ENCODE measurements at places on chromosomes 2 and 18. TPM values are rescaled to one million over a fixed set of nuclear protein-coding genes. Genes with fewer than 3 reads are reported as not detected.
A peak's percentile ranks its signal among the peaks of the same experiment; 100 is the strongest.

The DIS3L2 gene
- total RNA-seq: 21.2 TPM

The METAP1D gene
- total RNA-seq: 12.7 TPM

The GKN2 gene
- not detected for total RNA-seq

The MYO7B gene
- under 0.01 TPM for total RNA-seq

The FOXI3 gene
- total RNA-seq: not detected

The C2orf66 gene
- total RNA-seq: 0.36 TPM

The OR6B3 gene
- not detected for total RNA-seq

The MAP2 gene
- 2.2 TPM for total RNA-seq

The ORMDL1 gene
- 42.3 TPM for total RNA-seq

DNA sequence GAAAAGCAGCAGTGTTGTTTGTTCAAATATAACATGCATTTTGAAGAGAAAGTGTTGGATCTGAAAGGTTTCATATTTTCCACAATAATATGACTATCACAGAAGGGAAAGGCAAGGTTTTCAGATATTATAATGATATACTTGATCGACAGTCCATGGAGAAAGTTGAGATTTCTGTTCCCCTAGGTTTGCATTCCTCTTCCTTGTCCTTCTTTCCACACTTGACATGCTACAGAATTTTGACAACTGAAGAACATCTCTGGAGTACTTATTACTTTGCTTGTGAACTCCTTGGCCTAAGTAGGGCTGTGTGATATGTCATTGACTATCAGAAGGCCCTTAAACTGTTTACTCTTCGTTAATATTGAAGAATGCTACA, 46.5 kb downstream of the TMEFF2 start:
- peak; percentile 70 for DNase-seq
- H3K27ac ChIP-seq: peak overlapping the region; percentile 34
- peaks cover 41% of the 10 kb centered on the region for H3K4me1 ChIP-seq
- H3K36me3 ChIP-seq: no peaks in the 10 kb centered on the region

DNA sequence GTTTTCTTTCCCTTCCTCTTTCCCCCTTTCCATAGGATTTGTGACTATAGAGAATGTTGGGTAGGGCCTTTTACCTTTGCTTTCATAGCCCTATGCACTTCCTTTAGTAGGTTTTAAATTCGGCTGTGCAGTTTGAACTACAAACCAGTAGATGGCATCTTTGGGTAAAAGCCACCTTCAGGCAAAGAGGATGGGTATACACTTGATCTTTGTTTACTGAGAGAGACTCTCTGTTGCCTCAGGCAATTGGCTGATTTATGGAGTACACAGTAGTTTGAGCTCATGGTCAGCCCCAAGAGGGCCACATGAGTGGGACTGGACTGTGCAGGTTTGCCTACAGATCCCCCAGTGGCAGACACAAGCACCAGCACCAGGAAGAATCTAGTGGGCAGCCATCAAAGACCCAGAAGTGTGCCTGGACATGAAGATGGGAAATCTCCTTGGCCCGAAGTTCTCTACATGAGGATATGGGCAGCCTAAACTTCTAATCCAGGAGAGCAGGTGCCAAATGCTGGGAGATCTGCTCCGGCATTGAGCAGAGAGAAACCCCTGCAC, 1304.3 kb upstream of the DDX18 start:
- peak; percentile 3 for DNase-seq
- H3K4me1 ChIP-seq: no peaks in the 10 kb centered on the region
- no peak overlapping the region for H3K4me3 ChIP-seq
- H3K27me3 ChIP-seq: no peaks in the 10 kb centered on the region

DNA sequence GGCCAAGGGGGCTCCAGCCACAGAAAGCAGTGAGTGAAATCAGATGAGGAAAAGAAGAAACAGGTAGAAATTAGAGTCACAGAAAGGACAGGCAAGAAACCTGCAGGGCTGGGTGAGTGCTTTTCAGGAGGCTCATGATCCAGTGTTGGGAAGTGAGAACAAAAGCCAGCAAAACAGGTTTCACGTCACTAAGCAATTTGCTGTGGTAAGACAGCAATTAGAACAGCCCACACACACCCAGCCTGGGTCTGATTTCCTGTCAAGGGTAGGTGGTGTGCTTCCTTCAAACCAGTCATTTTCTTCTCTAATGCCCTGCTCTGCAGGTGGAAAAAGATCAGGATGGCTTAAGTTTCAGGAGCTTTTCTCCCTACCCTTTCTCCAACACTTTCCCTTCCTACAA, 52.9 kb upstream of the XDH start:
- H3K4me3 ChIP-seq: no peak overlapping the region
- H3K4me1 ChIP-seq: no peaks in the 10 kb centered on the region
- no peaks in the 10 kb centered on the region for H3K36me3 ChIP-seq
- DNase-seq: no peak

- no peaks in the 10 kb centered on the region for H3K36me3 ChIP-seq
- H3K27me3 ChIP-seq: peaks cover 6% of the 10 kb centered on the region
- H3K27ac ChIP-seq: no peak overlapping the region
- DNase-seq: no peak
- H3K4me1 ChIP-seq: peaks cover 5% of the 10 kb centered on the region
Observed at GRCh38 chr18:59867337-59868104, 32.3 kb upstream of the PMAIP1 start.

DNA sequence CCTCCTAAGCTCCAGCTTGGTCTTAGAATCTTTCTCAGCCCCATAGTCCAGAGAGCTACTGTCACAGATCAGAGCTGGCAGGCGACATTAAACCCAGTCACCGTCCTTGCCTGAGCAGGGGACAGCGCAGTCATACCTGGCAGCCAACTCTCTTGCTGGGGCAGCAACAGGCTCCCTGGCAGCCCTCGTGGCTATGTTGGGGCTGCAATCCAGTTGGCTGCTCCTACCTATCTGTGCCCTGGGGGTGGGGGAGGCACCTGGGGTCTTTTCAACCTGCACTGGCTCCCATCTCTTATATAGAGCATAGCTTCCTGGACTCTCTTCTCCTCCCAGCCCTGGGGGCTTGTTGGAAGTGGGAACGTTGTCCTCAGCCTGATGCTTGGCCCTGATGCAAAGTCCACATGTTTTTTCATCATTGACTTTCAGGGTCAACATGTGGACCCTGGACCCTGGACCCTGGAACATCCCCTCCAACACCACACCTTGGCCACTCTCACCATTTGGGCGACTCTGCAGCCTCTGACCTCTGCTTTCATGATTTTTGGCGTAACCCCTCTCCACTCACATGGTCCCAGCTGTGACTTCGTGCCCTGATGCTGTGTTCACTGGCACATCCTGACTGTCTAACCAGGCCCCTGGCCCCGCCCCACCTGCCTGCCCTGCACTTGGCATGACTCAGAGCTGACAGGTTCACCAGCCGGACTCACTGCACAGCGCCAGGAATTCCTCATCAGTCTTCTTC, 45.6 kb downstream of the ATOH8 start:
- DNase-seq: no peak
- no peaks in the 10 kb centered on the region for H3K36me3 ChIP-seq
- H3K4me1 ChIP-seq: peaks cover 8% of the 10 kb centered on the region
- H3K4me3 ChIP-seq: no peak overlapping the region

DNA sequence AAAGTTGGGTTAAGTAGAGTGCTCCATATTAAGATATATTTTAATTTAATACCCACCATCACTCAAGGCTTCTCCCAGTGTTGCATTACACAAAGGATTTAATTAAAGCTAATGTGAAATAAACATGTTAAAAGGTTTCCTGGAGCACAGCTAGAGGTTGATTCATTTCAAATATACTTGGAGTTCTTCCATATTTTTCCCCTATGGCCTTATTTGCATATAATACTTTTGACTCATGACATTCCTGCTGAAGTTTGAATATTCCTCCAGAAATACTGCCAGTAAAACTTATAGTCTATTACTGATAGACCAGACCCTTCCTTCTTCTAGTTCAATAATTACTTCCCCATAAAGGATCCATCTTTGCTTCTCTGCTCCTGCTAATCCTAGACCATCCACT, 227.5 kb downstream of the GULP1 start:
- peaks cover 26% of the 10 kb centered on the region for H3K4me1 ChIP-seq
- H3K27me3 ChIP-seq: no peaks in the 10 kb centered on the region
- no peaks in the 10 kb centered on the region for H3K36me3 ChIP-seq
- peak overlapping the region; percentile 60 for H3K27ac ChIP-seq

DNA sequence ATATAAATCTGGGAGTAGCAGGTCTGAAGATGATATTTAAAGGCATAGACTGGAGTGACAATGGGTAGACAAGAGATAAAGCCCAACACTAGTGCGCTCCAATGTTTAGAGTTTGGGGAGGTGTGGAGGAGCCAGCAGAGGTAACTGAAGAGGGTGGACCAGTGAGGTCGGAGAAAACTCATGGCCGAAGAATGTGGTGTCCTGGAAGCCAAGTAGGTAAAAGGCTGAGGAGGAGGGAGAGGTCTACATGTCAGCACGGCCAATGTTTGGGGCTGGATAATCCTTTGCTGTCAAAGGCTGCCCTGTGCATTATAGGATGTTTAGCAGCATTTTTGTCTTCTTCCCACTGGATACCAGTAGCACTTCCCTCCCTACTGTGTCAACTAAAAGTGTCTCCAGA, 78.8 kb upstream of the KCNE4 start:
- peaks cover 5% of the 10 kb centered on the region for H3K4me1 ChIP-seq
- no peak for DNase-seq
- no peak overlapping the region for H3K4me3 ChIP-seq
- H3K36me3 ChIP-seq: no peaks in the 10 kb centered on the region
- H3K27ac ChIP-seq: no peak overlapping the region

DNA sequence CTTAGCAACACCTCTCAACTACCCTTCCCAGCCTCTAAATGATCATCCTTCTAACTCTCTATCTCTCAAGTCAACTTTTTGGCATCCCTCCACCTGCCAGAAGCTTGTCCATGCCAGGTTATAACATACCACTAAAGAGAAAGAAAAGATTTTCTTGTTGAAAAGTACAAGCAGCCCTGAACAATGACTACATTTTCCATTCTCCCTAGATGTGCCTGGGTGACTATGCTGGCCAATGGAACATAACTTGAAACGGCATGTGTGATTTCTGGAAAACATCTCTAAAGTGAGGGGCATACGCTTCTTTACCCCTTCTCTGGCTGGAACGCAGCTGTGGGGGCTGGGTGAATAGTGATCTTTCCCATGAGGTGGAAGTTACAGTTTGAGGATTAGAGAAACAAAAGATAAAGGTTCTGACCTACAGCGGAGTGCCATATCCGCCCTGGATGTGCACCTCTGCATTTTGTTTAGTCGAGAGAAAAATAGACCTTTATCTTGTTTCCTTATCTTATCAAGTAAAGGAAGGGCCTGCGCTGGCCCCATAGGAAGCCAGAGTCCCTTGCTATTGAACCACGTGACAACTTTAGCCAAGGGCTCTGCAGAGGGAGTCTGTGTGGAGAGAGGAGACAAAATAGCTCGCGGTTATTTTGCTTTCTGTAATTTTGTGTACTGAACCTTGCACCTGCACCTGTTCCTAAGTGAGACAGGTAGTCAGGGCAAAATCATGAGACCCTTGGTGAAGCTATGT, 436.8 kb downstream of the TGIF1 start:
- no peak for DNase-seq
- H3K27me3 ChIP-seq: no peaks in the 10 kb centered on the region
- no peak overlapping the region for H3K27ac ChIP-seq
- H3K36me3 ChIP-seq: no peaks in the 10 kb centered on the region
- no peak overlapping the region for H3K4me3 ChIP-seq

DNA sequence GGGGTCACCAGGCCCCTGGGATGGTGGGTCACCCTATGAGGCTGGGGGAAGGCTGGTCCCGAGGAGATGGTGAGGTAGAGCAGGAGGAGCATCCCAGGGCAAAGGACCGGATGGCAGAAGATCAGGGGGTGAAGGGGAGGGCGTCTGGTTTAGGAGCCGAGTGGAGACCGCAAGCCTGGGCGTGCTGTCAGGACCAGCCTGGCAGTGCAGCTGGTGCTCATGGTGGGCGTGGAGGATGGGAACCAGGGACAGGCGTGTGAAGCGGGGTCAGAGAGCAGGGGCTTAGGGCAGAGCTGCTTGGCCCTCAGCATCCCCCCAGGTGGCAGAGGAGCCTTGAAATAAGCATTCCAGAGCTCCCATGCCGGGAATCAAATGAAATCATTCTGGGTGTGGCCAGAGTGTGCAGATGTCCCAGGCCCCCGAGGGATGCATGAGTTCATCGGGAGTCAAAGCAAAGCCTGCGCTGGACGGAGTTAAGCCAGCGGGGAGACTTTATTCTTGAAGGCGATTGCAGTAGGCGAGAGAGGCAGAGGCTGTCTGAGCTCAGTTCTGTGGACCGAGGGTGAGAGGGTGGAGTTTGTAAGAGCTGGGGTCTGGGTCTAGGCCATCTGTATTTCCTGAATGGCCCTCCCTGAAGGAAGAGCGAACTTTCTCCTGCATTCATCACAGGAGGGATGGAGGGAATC, 33.1 kb upstream of the MBP start:
- DNase-seq: peak; percentile 62
- peaks cover 2% of the 10 kb centered on the region for H3K27me3 ChIP-seq
- H3K4me1 ChIP-seq: peaks cover 3% of the 10 kb centered on the region
- no peak overlapping the region for H3K4me3 ChIP-seq
- H3K36me3 ChIP-seq: no peaks in the 10 kb centered on the region
- no peak overlapping the region for H3K27ac ChIP-seq

GRCh38 chr18:70028084-70028483, 80.4 kb upstream of the CD226 start:
- no peaks in the 10 kb centered on the region for H3K4me1 ChIP-seq
- no peaks in the 10 kb centered on the region for H3K27me3 ChIP-seq
- no peaks in the 10 kb centered on the region for H3K36me3 ChIP-seq

DNA sequence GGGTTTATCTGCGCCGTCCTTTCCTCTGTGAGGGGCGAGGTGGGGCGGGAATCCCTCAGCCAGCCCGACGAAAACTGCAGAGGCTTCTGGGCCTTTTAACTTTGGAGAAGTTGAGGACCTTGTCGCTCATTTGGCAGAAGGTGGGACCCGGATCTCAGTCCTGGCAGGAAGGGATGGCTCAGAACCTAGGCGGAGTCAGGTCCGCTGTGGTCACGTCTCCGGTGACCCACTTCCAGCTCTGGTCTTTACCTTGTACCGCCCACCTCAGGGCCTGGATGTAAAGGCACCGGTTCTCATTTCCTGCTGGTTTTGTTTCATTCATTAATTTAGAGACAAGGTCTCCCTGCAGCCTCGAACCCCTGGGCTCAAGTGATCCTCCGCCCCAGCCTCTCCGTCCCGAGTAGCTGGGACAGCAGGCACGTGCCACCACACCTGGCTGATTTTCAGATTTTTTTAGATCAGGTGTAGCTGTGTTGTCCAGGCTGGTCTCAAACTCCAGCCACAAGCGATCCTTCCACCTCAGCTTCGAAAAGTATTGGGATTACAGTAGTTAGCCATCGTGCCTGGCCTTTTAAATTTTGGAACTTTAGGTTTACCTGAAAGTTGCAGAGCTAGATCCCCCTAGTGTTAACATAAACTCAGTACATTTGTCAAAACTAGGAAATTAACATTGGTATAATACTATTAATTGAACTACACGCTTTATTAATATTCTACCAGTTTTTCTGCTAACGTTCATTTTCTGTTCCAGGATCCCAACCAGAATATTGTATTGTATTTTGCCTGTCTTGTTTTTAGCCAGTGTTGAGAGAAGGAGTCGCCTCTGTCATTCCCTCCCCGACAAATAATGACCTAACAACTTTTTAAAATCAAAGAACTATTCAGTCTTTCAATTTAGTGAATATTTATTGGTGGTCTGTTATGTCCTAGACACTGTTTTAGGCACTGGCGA, 852 bp downstream of the POLI start:
- peak; percentile 17 for DNase-seq
- no peaks in the 10 kb centered on the region for H3K27me3 ChIP-seq
